ENCODE measurements at places on chromosomes 7 and 10. TPM values are rescaled to one million over a fixed set of nuclear protein-coding genes. Genes with fewer than 3 reads are reported as not detected.
A peak's percentile ranks its signal among the peaks of the same experiment; 100 is the strongest.

Gene SH2D4B
- total RNA-seq, result not detected

Gene UCN3
- not detected for total RNA-seq

DNA sequence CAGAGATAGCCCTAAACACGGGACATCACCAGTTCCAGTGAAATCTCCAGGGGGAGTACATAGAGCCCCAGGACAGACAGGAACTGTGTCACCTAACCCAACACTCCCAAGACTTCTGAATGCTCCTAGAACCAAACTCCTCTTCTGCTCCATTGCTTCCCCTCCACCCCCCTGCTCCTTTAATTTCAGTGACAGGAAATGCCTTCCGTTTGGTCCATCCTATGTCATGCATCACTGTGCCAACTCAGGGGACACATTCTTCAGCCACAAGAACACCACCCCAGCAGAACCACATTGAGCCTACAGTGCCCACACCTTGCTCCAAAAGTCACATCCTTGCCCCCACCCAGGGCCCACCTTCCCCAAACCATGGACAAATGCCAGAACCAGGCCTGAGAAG lies 100.5 kb downstream of the KCNMA1 start:
- H3K36me3 ChIP-seq, result no peaks in the 10 kb centered on the region
- H3K27ac ChIP-seq, result no peak overlapping the region
- no peak for DNase-seq
- H3K4me1 ChIP-seq, result peaks cover 19% of the 10 kb centered on the region
- no peak overlapping the region for H3K4me3 ChIP-seq

Gene SEC31B
- 1.1 TPM for total RNA-seq

DNA sequence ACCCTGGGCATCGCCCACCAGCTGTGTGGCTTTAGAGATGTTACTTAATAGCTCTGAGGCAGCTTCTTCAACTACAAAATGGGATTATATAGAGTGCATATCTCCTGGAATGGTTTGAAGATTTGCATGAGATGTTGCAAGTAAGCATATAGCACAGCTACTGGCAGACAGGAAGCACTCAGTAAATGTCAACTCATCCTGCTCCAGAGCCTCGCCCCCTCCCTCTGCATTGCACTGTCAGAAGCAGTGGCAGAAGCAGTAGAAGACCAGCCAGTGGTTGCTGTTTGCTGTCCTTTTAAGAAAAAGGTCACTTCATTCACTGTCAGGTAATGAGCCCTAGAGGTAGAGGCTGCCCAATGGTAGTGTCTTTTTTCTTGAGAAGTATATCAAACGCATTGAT lies 180.0 kb upstream of the GHITM start:
- H3K4me1 ChIP-seq, result no peaks in the 10 kb centered on the region
- DNase-seq, result no peak
- H3K36me3 ChIP-seq, result no peaks in the 10 kb centered on the region
- H3K27me3 ChIP-seq, result no peaks in the 10 kb centered on the region

DNA sequence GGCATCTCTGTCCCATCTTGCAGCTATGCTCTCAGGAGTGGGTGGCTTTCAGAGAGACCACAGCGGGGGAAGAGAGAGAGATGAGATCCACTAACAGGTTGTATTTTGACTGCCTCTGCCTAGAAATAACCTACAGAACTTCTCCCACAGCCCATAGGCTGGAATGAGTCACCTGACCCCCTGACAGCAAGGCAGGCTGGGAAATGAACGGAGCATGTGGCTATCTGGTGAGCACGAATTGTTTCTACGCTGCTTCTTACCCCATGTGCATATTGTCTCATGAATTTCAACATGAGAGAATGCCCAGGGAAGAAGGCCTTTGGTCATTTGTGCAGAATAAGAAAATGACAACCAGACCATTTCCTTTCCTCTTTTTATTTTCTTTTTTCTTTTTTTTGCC lies 151.3 kb downstream of the SNX10 start:
- no peaks in the 10 kb centered on the region for H3K4me1 ChIP-seq
- no peaks in the 10 kb centered on the region for H3K27me3 ChIP-seq
- H3K4me3 ChIP-seq, result no peak overlapping the region
- H3K36me3 ChIP-seq, result no peaks in the 10 kb centered on the region
- no peak overlapping the region for H3K27ac ChIP-seq
- no peak for DNase-seq

GRCh38 chr10:118108194-118109026 lies 61.7 kb upstream of the RAB11FIP2 start:
- no peak overlapping the region for H3K4me3 ChIP-seq
- no peaks in the 10 kb centered on the region for H3K36me3 ChIP-seq
- DNase-seq, result no peak
- H3K27me3 ChIP-seq, result no peaks in the 10 kb centered on the region
- H3K4me1 ChIP-seq, result no peaks in the 10 kb centered on the region
- no peak overlapping the region for H3K27ac ChIP-seq

Gene ANKRD7
- total RNA-seq, result 0.18 TPM

DNA sequence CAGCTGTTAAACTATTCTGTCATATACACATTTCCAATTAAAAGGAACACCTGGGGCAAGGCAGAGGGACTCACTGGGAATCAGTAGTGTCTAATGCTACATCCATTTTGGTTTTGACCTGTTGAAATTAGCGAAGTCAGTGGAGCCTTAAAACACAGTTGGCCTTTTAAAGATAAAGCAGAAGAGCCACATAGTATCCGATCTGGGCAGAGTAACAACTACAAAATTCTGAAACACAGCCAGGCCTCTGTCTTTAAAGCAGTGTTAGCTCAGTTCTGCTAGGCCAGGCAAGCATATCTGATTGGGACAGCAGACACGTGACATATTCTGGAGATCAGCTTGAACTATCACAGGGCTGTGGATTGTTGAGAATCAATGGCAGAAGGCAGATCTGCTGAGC lies 117.5 kb upstream of the WNT16 start:
- H3K4me3 ChIP-seq, result no peak overlapping the region
- no peaks in the 10 kb centered on the region for H3K36me3 ChIP-seq
- no peak overlapping the region for H3K27ac ChIP-seq
- H3K27me3 ChIP-seq, result no peaks in the 10 kb centered on the region
- peaks cover 17% of the 10 kb centered on the region for H3K4me1 ChIP-seq

DNA sequence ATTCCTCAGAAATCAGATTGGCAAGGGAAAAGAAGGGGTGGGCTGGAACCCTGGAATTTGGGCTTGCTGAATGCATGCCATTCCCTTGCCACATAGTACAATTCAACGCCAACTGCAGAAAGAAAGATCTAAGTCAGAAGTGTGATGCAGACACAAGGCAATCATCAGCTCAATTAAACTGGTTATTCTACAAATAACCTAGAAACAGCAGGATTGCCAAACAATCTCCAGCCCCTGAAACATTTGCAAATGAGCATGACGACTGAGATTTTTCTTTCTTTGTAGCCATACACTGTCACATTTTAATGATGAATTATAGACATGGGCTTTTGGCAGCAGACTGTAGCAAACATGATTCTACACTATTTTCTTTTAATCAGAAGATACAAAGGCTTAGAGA lies 16.5 kb upstream of the CREB5 start:
- H3K4me1 ChIP-seq, result no peaks in the 10 kb centered on the region
- no peak overlapping the region for H3K27ac ChIP-seq
- peaks cover 5% of the 10 kb centered on the region for H3K27me3 ChIP-seq
- H3K4me3 ChIP-seq, result no peak overlapping the region

DNA sequence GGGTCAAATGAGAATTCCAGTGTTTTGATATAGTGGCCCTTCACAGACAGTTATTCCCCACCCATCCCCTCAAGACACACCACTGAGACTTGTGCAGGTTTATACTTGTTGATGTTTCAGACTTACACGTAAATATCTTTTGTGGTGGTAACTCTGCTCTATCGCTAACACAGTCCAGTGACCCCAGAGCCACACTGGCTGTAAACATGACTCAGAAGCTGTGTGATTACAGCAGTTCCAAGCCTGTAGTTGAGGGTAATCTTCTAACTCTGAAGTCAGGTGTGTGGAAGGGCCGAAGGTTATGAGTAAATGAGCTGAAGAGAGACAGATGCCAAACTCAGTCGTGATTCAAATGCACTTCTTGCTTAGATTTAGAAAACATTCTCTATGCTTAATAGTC lies 19.4 kb downstream of the NOBOX start:
- no peaks in the 10 kb centered on the region for H3K4me1 ChIP-seq
- no peak for DNase-seq
- H3K27ac ChIP-seq, result no peak overlapping the region
- H3K36me3 ChIP-seq, result no peaks in the 10 kb centered on the region
- no peaks in the 10 kb centered on the region for H3K27me3 ChIP-seq

DNA sequence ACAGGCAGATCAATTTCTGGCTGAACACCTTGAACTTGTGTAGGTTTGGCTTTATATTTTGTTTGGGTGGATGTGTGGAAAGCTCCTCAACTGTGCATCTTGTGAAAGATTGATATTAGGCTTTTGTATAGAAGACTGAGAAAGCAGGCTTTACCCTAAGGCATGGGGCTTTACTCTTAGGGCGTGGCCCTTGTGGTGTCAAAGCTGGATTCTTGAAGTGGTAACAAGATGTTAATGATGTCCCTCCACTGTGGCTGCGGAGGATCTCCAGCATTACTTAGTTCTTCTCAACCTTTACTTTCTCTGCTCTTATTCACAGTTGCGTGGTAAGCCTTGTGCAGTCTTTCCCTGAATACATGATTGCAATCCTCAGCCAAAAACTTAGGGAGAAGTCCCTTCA lies 54.1 kb upstream of the HECTD2 start:
- no peak overlapping the region for H3K27ac ChIP-seq
- peaks cover 2% of the 10 kb centered on the region for H3K4me1 ChIP-seq
- no peaks in the 10 kb centered on the region for H3K36me3 ChIP-seq
- no peak overlapping the region for H3K4me3 ChIP-seq
- H3K27me3 ChIP-seq, result peaks cover 3% of the 10 kb centered on the region

DNA sequence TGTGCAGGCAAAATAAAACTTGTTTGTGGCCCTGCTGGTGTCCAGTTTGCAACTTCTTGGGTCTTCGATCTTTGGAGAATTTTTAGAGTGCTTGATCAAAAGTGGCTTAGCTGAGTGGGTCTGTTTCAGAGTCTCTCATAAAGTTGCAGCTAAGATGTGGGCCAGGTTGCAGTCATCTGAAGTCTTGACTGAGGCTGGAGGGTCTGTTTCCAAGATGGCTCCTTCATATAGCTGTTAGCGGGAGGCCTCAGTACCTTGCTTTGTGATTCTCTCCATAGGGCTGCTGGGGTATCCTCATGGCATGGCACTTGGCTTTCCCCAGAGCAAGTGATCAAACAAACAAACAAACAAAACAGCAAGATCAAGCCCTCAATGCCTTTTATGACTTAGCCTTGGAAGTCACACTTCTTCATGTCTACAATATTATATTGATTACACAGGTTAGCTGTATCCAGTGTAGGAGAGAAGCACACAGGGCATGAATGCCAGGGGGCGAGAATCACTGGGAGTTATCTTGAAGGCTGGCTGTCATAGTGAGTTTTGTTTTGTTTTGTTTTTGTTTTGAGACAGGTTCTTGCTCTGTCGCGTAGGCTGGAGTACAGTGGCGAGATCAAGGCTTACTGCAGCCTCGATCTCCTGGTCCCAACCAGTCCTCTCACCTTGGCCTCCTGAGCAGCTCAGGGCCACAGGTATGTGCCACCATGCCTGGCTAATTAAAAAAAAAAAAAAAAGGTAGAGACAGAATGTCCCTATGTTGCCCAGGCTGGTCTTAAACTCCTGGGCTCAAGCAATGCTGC lies 10.2 kb downstream of the CYP26A1 start:
- H3K4me3 ChIP-seq, result no peak overlapping the region
- H3K27me3 ChIP-seq, result peaks cover 20% of the 10 kb centered on the region
- DNase-seq, result no peak
- no peak overlapping the region for H3K27ac ChIP-seq
- 0 out of 2 replicates have a peak, but pooled peaks cover 2% of the 10 kb centered on the region for H3K4me1 ChIP-seq

Gene MOSPD3
- total RNA-seq, result 2.2 TPM

- peak; percentile 86 for DNase-seq
- no peak overlapping the region for H3K27ac ChIP-seq
- H3K4me3 ChIP-seq, result no peak overlapping the region
Observed at GRCh38 chr10:118742782-118743181, 12.0 kb downstream of the CACUL1 start.

- H3K4me1 ChIP-seq, result peaks cover 3% of the 10 kb centered on the region
- no peak overlapping the region for H3K4me3 ChIP-seq
- peaks cover 4% of the 10 kb centered on the region for H3K27me3 ChIP-seq
- no peaks in the 10 kb centered on the region for H3K36me3 ChIP-seq
Observed at GRCh38 chr7:48042216-48042615, 6.9 kb downstream of the C7orf57 start.

DNA sequence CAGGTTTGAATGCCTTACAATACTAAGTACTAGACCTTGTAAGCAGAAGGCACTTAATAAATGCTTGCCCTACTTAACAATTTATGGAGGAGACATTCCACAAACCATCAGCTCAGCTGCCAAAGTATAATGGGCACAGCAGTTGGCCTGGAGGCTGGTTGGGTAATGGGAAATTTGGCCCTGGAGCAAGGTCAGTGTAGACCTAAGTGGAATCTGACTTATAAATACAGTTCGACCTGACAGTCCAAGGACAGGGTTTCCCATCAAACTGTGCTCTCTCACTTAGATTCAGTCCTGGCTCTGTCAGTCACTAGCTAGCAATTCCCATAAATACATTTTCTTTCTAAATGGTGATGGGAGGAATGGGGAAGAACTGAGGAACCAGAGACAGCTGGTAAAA lies 62.6 kb upstream of the ABCB4 start:
- H3K36me3 ChIP-seq, result no peaks in the 10 kb centered on the region
- H3K4me3 ChIP-seq, result no peak overlapping the region
- H3K27me3 ChIP-seq, result peaks cover 3% of the 10 kb centered on the region
- no peaks in the 10 kb centered on the region for H3K4me1 ChIP-seq
- no peak for DNase-seq

- no peak overlapping the region for H3K4me3 ChIP-seq
- H3K36me3 ChIP-seq, result peaks cover 52% of the 10 kb centered on the region
- H3K4me1 ChIP-seq, result no peaks in the 10 kb centered on the region
- DNase-seq, result no peak
- H3K27me3 ChIP-seq, result no peaks in the 10 kb centered on the region
Observed at GRCh38 chr10:68787813-68788212, 39.5 kb upstream of the STOX1 start.

Gene PAX4
- total RNA-seq, result not detected

DNA sequence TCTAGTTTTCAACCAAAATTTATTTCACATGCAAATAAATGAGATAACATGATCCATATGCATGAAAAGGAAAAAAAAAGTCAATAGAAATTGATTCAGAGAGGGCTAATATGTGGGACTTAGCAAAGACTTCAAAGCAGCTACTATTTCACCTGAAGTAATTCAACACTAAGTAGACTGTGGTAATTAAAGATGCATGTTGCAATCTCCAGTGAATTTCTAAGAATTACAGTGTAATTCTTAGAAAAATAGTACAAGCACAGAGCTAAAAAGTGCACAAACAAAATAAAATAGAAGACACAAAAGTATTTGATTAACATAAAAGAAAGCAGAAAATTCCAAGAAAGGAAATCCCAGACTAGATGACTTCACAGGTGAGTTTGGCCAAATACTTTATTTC lies 25.7 kb downstream of the GPR22 start:
- DNase-seq, result no peak
- H3K4me3 ChIP-seq, result no peak overlapping the region
- H3K36me3 ChIP-seq, result no peaks in the 10 kb centered on the region
- H3K4me1 ChIP-seq, result no peaks in the 10 kb centered on the region
- no peak overlapping the region for H3K27ac ChIP-seq
